ENCODE measurements at places on chromosomes 11 and 22.

GRCh38 chr22:45897736-45898135 is 79.2 kb downstream of the WNT7B start:
- no peak for DNase-seq

GRCh38 chr22:27991586-27992293 is 72.7 kb upstream of the PITPNB start:
- DNase-seq, result no peak

- no peak for DNase-seq
Observed at GRCh38 chr11:118884875-118885274, 1.2 kb downstream of the CXCR5 start.

DNA sequence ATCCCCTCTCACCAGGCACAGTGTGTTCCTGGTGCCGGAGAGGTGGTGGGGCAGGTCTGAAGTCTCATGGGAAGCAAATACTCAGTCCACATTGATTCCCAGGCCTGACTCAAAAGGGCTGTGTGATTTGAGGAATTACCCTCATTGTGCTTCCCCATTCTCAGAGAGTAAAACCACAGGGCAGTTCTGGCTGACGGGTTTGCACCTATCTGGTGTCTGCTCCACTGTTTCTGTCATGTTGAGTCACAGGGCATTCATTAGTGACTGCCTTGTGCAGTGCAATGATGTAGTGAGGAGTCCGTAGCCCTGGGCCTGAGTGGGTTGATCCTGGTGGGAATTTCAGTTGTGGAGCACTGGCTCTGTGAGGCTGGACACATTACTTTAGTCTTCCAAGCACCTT is 85.2 kb upstream of the ARHGAP20 start:
- no peak for DNase-seq

DNA sequence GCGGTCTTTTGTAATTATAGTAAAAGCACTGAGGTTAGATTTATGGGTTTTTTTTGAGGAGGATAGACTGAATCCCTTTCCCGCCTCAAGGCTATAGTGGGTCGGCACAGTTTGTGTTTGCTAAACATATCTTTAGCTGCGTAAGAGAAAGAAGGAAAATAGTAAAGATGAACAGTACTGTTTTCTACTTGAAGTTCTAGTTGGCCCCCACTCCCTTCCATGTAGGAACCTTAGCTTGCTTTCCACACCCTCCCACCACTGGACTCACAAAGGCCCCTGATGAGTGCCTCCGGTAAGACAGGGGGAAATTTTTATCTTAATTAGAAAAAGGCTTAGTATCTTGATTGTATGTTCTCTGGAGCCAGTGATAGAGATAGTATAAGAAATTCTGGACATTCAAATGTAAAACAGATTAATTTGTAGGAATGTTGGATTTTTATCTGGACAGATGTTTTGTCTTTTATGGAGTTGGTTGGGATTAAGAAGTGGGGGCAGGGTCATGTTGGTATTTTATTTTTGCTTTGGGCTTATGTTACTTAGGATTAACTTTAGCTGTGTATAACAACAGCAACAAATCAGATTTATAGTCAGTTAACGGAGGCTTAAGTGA is 49.4 kb downstream of the PTPRJ start:
- no peak for DNase-seq

DNA sequence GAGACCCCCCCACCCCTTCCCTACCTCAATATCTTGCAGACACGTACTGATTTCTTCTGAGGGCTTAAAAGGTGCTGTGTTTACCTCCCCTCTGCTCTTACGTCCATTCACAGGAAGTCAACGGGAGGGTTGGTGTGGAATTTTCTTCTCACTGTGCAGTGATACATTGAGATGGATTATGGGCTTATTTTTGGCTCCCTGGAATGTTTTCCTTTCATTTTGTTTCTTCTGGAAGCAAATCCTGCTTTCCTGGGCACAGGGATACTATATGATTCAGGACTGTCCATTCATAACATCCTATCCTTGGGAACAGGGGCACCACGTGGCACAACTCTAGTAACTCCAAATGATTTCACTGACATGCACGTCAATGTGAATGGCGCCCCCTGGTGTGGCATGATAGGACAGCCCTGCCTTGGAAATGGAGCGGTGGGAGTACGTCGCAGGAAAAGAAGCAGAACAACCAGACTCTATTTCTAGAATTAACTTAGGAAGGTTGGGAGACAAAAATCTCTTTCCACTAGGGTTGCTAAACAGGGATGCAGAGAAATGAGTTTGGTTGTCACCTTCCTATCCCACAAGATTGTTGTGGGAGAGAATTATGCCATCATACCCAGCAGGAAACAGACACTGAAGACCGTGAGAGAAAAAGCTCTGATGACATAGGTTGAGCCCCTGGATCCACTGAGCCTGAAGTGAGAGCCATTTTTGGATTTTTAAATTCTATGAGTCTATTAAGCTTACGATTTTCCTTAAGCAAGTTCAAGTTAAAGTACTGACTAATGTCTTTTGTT is 146.5 kb upstream of the RAG2 start:
- DNase-seq, result peak; percentile 47

GRCh38 chr11:47611348-47611794 is 17.2 kb upstream of the C1QTNF4 start:
- no peak for DNase-seq

DNA sequence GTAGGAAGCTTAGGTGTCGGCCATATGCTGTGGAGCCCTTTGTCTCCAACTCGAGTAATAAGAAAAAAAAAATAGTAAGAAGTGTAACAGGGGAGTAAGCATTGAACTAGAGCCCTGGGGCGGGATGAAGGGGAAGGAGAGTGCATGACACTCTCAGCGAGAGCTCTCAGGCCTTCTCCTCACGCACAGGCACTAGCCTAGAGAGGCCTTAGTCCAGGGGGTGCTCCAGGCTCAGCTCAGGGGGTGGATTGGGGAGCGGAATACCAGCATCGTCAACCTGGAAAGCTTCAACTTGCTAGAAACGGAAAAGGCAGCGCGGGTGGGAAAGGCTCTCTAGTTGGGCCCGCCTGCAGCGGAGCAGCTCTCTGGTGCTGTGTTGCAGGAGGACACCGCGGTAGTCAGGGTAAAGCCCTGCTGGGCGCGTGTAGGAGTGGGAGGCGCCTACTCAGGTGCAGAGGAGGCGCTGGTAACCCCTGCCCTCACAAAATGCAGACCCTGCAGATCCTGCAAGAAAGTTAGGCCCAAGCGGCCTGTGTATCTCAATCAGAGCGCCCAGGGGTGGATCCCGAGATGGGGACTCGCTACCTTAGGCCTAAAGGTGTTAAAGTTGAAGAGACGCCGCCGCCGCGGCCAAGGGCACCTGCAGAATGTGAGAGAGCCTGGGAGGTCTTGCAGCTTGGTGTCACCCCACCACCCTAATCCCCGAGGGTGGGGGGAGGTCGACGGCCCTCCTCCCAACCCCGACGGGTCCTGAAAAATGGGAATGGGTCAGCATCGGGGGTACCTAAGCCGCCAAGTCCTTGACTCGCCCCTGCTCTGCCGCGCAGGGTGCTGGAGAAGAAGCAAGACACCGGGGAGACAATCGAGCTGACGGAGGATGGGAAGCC is 2.8 kb downstream of the SLC17A6 start:
- no peak for DNase-seq

- no peak for DNase-seq
Observed at GRCh38 chr11:56314844-56315243, at the start of gene OR8K3. Gene OR8K3, plus strand, starts transcription at chr11:56315144. Its CDS starts 3,163 bp downstream, at chr11:56318307.

- no peak for DNase-seq
Observed at GRCh38 chr11:20247591-20248007, 87.3 kb upstream of the DBX1 start.

DNA sequence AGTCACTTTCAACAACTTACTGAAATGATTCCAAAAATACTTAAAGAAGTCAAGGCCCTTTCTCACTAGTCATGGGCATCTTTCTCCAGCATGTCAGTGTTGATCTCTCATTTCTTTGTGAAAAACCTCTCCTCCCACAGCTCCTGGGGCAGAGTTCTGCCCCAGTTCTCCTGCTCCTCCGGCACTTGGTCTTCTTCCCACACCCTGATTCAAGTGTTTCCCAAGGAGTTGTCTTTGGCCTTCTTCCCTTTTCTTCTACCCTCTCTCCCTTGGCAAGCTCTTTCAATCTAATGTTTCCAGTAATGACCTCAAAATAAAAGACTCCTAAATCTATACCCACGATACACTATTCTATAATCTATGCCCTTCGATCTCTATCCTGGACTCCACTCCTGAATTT is 42.1 kb upstream of the CCDC34 start:
- no peak for DNase-seq

- no peak for DNase-seq
Observed at GRCh38 chr11:120337355-120338106, 1.3 kb downstream of the ARHGEF12 start.

DNA sequence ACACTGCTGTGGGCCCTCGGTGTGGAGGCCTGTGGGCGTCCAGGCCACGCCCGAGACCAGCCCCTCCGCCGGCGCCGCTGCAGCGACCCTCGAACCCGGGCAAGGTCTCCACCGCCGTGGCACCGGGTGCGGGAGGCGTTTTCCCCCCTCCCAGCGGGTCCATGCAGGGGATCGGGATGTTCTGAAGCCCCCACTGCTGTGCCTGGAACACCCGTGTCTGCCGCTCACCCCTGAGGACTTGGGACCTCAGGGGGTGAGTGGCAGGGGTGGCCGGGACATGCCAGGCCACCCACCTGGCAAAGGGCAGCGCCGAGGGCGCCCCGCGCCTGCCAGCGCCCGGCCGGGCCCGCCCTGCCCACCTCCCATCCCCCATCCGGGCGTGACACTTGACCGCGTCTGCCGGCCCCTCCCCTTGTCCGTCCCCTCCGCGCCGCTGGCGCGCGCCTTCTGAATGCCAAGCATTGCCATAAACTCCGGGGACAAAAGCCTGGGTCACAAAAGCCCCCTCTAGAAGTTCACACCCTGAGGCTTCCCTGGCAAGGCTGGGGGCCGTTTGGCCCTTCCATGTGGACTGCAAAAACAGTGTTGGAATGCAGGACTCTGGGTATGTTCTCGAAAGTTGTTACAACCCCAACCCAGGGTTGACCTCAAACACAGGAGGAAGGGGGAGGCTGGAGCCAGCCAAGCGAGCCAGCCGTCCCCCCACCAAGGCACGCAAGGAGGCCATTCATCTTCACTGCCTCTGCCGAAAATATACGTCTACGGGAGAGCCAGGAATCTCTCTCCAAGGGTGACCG is 819 bp upstream of the KCNQ1OT1 start:
- peak; percentile 5 for DNase-seq

DNA sequence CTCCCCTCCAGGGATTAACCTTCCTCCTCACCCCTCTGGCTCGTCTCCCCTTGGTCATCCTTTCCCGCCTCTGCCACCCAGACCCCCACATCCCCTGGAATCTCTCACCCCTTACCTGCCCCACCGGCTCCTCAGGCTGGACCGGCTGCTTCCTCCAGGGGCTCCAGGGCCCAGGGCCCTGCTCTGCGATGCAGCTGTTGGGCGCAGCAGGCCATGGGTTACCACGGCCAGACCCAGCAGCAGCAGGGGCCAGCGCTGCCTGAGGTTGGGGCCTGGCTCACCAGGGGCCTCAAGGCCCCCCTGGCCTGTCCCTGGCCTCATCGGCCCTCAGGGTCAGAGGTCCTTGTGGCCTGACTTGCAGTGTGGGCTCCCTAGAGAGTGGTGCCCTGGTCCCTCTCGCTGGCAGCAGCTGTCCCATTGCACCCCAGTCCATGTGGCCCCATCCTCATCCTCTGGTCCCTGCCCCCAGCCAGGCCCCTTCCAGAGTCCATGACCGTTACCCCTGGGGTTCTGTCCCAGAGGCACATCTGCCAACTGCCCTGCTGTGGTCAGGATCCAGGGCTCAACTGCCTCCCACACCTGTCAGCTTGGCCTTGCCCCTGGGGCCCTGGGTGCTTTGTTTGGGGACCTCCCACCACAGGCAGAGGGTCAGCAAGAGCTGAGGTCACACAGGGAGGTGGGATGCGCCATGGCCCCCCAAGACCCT is at the start of gene IGLL1:
TSS of gene IGLL1 (minus strand) at position 421 of the 706 bp plus-strand sequence. CDS start at position 321, 100 bp downstream.
- no peak for DNase-seq

DNA sequence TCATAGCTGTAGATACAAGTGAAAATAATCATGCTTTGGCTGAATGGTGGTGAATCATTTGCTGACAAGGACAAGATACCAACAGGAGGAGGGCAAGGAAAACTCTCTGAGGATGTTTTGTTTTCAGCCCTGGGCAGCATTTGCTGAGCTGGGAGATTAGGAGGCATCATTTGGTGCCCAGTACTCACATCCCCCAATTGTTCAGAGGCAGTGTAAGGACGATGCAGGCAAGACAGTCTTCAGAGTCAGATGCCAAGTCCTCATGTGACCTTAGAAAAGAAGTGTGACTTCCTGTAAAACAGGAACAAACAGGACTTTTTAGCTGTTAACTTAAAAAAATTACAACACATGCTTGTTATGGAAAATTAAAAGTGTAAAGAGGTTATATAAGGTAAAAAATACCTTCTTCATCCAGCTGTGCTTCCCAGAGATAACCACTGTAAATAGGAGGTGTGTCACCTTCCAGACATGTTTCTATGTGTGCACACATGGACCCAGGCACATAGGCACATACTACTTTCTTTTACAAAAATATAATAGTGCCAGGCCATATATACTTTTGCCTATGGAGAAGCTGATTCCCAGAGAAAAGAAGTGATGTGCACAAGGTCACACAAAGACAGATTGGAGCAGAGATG is 18.0 kb downstream of the CNTF start:
- DNase-seq, result no peak

DNA sequence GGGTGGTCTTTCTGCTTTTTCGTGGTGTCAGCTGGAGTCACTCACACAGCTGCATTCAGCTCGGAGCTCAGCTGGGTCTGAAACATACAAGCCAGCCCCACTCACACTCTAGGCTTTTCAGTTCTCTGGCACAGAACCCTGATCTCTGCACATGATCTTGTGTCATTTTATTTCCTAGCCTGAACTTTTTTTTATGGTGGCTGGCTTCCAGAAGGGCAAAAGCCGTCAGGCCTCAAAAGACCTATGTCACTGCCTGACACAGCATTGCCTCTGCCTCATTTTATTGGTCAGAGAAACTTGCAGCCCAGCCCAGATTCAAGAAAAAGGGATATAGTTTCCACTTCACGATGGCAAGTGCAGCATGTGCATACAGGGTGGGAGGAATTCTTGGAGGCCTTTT is 117.8 kb downstream of the NTM start:
- DNase-seq, result no peak

GRCh38 chr22:32617271-32617670 is 142.7 kb downstream of the FBXO7 start:
- no peak for DNase-seq

GRCh38 chr11:28526406-28526751 is 418.2 kb downstream of the METTL15 start:
- DNase-seq, result no peak

- no peak for DNase-seq
Observed at GRCh38 chr22:47056776-47057470, 294.5 kb downstream of the TBC1D22A start.

DNA sequence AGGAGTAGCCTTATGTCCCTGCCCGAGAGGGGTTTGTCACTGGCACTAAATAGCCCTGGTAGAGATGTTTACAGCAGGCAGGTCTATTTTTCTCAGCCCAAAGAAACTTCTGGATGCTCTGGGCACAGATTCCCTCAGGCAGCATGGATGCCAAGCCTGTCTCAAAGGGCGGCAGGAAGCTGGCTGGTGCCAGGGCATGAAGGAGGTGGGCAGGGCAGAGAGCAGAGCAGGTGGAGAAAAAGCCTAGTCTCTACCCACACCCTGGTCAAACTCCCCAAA is 4.1 kb upstream of the GAS2L1 start:
- DNase-seq, result no peak

Measured in stimulated activated naive CD4-positive, alpha-beta T cell treated with Interleukin-2 at 50 U/mL for 16 hours (primary cell).